Ascending aorta (tissue), 2 donors: ENCODE measurements at places on chromosomes 16 and 17.

GRCh38 chr16:86922311-86922710 is 344.0 kb downstream of the FOXL1 start:
- no peaks in the 10 kb centered on the region for H3K27me3 ChIP-seq
- no peak overlapping the region for H3K4me3 ChIP-seq
- H3K27ac ChIP-seq = no peak overlapping the region
- DNase-seq = no peak
- no peaks in the 10 kb centered on the region for H3K4me1 ChIP-seq

GRCh38 chr16:86465434-86465833 is 44.9 kb upstream of the FOXF1 start:
- no peak for DNase-seq
- H3K4me1 ChIP-seq = no peaks in the 10 kb centered on the region
- no peaks in the 10 kb centered on the region for H3K27me3 ChIP-seq
- no peak overlapping the region for H3K4me3 ChIP-seq
- H3K27ac ChIP-seq = no peak overlapping the region

- no peaks in the 10 kb centered on the region for H3K27me3 ChIP-seq
- no peaks in the 10 kb centered on the region for H3K4me1 ChIP-seq
- no peak for DNase-seq
- no peak overlapping the region for H3K4me3 ChIP-seq
- no peak overlapping the region for H3K27ac ChIP-seq
- H3K36me3 ChIP-seq = peaks cover 60% of the 10 kb centered on the region
Measured at GRCh38 chr16:29990883-29991570, 4.4 kb downstream of the HIRIP3 start.

DNA sequence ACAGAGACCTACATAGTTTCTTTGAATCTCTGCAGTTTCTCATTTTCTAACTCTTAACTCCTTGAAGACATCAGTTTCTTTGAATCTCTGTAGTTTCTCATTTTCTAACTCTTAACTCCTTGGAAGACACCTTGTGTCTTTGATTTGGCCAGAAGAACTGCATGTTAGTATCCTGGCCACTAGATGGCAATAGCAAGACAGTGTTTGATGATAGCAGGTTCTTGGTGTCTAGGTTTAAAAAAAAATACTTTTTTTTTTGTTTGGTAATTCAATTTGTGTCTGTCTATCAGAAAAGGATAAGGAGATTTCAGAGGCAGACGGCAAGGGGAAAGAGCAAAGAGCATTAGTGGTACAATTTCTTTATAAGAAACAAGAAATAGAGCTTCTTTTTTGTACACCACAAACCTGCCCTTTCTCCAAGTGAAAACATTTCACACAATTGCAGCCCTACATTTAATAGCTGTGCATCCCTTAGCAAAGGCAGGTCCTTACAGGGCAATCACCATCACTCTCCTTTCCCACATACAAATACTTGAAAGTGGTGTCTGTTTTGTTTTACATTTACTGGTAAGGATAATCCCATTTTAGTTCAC is 1324.9 kb upstream of the CDH8 start:
- H3K27ac ChIP-seq = no peak overlapping the region
- H3K4me1 ChIP-seq = no peaks in the 10 kb centered on the region
- no peak for DNase-seq

GRCh38 chr17:77957235-77957856 is 1.2 kb upstream of the TNRC6C start:
- H3K4me3 ChIP-seq = peak overlapping the region; percentile 81
- H3K27me3 ChIP-seq = no peaks in the 10 kb centered on the region
- peaks cover 17% of the 10 kb centered on the region for H3K4me1 ChIP-seq
- peak overlapping the region; percentile 71 for H3K27ac ChIP-seq
- no peak for DNase-seq

- no peak overlapping the region for H3K27ac ChIP-seq
- H3K36me3 ChIP-seq = no peaks in the 10 kb centered on the region
- no peak overlapping the region for H3K4me3 ChIP-seq
- no peak for DNase-seq
- peaks cover 3% of the 10 kb centered on the region for H3K4me1 ChIP-seq
- no peaks in the 10 kb centered on the region for H3K27me3 ChIP-seq
Measured at GRCh38 chr16:13866073-13866472, 53.9 kb upstream of the ERCC4 start.

GRCh38 chr16:67963662-67964321 is 4.6 kb downstream of the SLC12A4 start:
- no peaks in the 10 kb centered on the region for H3K27me3 ChIP-seq
- DNase-seq = no peak
- peaks cover 47% of the 10 kb centered on the region for H3K36me3 ChIP-seq
- H3K4me1 ChIP-seq = peaks cover 57% of the 10 kb centered on the region
- H3K4me3 ChIP-seq = peak overlapping the region; percentile 31

GRCh38 chr16:54878301-54878700 is 52.4 kb upstream of the IRX5 start:
- no peaks in the 10 kb centered on the region for H3K4me1 ChIP-seq
- no peak for DNase-seq
- no peaks in the 10 kb centered on the region for H3K36me3 ChIP-seq
- H3K27ac ChIP-seq = no peak overlapping the region

DNA sequence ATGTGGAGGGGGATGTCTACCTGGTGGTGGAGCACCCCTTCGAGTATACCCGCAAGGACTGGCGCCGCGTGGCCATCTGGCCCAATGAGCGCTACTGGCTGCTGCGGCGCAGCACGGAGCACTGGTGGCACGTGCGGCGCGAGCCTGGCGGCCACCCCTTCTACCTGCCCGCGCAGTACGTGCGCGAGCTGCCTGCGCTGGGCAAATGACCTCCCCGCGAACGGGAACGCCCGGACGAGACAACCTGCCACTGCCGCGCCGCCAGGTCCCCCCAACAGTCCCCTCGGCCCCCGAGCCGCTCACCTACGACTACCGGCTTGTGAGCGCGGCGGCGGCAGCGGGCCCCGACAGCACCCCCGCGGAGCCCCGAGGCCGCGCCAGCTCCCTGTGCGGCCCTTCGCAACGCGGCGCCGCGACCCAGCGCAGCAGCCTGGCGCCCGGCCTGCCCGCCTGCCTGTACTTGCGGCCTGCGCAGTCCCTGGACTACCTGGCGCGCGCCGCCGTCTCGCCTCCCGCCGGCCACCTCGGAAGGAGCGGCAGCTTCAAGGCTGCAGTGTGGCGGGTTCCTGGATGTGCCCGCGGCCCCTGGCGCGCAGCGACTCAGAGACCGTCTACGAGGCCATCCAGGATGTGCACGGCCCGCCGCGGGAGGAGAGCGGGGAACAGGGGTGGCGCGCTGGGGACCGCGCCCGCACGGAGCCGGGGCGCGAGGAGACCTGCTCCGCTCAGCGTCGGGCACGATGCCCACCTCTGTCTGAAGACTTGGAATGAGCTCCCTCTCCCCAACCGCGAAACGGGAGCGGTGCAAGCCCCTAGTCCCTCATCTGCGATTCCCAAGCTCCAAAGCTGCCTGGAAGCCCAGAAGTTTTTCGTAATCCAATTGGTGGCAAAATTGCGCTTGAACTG is 48.7 kb upstream of the AMZ2 start:
- no peak for DNase-seq
- peak overlapping the region; percentile 62 for H3K4me3 ChIP-seq
- no peaks in the 10 kb centered on the region for H3K36me3 ChIP-seq
- H3K27me3 ChIP-seq = peaks cover 37% of the 10 kb centered on the region

GRCh38 chr16:82337355-82337754 is 167.3 kb upstream of the MPHOSPH6 start:
- no peak overlapping the region for H3K4me3 ChIP-seq
- no peak overlapping the region for H3K27ac ChIP-seq
- DNase-seq = no peak
- H3K4me1 ChIP-seq = no peaks in the 10 kb centered on the region
- H3K36me3 ChIP-seq = no peaks in the 10 kb centered on the region
- no peaks in the 10 kb centered on the region for H3K27me3 ChIP-seq

GRCh38 chr17:79669861-79670260 is 59.0 kb upstream of the RBFOX3 start:
- no peak for DNase-seq
- no peak overlapping the region for H3K4me3 ChIP-seq

- no peaks in the 10 kb centered on the region for H3K36me3 ChIP-seq
- DNase-seq = peak; percentile 96
- H3K4me1 ChIP-seq = peaks cover 60% of the 10 kb centered on the region
- peak overlapping the region; percentile 100 for H3K27ac ChIP-seq
- H3K27me3 ChIP-seq = no peaks in the 10 kb centered on the region
Measured at GRCh38 chr17:9240659-9241370, 219.5 kb downstream of the NTN1 start.

DNA sequence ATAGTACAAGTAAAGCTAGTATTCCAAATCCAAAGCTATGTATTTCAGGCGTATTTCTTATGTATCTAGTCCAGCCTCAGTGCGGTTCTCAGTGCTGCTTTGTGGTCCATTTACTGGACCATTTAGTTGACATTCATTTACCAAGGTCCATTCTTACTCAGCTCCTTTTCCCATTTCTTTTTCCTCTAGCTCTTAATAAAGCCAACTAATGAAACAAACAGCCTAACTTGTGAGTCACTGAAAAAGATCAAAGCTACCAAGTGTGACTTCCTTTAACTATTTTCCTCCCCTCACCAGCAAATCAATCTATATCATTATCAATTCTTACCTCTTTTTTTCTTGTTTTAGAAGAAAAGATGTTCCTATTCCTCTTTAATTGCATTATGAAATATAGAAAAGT is 64.0 kb downstream of the CYB561 start:
- peak overlapping the region; percentile 0 for H3K27ac ChIP-seq
- DNase-seq = no peak
- H3K4me3 ChIP-seq = no peak overlapping the region
- no peaks in the 10 kb centered on the region for H3K4me1 ChIP-seq

DNA sequence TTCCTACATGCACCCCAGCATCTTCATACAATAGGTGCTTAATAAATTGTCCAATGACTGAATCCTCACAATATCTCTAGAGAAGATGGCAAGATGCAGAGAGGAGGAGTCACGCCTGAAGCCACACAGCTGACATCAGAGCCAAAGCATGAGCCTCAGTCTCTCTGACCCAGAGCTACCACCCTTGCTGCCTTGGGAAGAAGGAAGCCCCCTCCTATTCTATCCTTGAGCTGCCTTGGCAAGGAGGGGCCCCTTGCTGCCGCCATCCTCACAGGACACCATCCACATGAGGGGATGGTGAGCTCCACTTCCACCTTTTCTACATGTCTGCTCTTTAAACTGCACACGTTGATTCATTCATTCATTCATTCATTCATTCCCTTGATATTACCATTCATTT is 37.0 kb upstream of the C16orf78 start:
- H3K36me3 ChIP-seq = no peaks in the 10 kb centered on the region
- no peaks in the 10 kb centered on the region for H3K4me1 ChIP-seq
- no peak overlapping the region for H3K4me3 ChIP-seq
- no peak overlapping the region for H3K27ac ChIP-seq

GRCh38 chr17:4583782-4584100 is 588 bp upstream of the SMTNL2 start:
- no peak overlapping the region for H3K27ac ChIP-seq
- H3K27me3 ChIP-seq = peaks cover 18% of the 10 kb centered on the region
- H3K4me3 ChIP-seq = peak overlapping the region; percentile 66
- peaks cover 9% of the 10 kb centered on the region for H3K4me1 ChIP-seq
- H3K36me3 ChIP-seq = no peaks in the 10 kb centered on the region

DNA sequence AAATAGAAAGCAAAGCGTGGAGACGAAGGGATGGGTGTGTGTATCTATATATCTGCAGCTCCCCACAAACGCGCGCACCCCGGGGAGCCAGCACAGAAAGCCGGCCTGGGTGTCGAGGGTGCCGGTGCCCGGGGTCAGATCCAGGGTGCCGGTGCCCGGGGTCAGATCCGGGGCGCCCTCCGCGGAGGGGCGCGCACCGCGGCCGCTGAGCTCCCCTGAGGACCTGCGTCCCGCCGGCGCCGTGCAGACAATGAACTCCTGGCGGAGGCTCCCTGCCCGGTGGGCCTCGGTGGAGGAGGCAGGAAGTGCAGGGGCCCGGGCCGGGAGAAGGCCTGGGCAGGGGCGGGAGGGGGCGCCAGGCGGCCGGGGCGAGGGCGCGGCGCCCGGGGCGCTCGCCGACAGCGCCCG is 1.1 kb downstream of the ZNF423 start:
- H3K27me3 ChIP-seq = no peaks in the 10 kb centered on the region
- no peak for DNase-seq
- peaks cover 14% of the 10 kb centered on the region for H3K4me1 ChIP-seq
- H3K4me3 ChIP-seq = peak overlapping the region; percentile 81
- peak overlapping the region; percentile 92 for H3K27ac ChIP-seq
- no peaks in the 10 kb centered on the region for H3K36me3 ChIP-seq

- DNase-seq = no peak
- no peaks in the 10 kb centered on the region for H3K36me3 ChIP-seq
- no peak overlapping the region for H3K27ac ChIP-seq
- no peaks in the 10 kb centered on the region for H3K4me1 ChIP-seq
Measured at GRCh38 chr16:12900156-12900555, 1.2 kb upstream of the SHISA9 start.

DNA sequence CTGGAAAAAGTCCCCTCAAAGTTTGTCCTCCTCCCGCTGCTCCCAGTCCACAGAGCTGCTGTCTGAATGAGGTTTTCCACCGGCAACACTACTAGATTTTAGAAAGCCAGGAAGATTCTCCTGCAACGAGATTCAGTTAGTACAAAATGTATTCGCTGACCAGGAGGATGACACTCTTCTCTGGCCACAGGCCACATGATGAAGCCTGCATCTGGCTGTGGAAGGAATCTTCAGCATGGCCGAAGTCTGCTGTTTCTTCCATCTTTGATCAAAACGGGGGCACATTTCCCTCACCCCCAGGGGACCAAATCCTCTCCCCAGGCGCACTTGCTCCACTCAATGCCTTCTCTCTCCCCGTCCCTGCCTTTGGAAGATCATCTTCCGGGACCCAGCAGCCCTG is 215.8 kb upstream of the NLRP1 start:
- no peaks in the 10 kb centered on the region for H3K36me3 ChIP-seq
- DNase-seq = no peak
- H3K4me1 ChIP-seq = no peaks in the 10 kb centered on the region
- H3K27me3 ChIP-seq = no peaks in the 10 kb centered on the region
- H3K4me3 ChIP-seq = no peak overlapping the region
- no peak overlapping the region for H3K27ac ChIP-seq

DNA sequence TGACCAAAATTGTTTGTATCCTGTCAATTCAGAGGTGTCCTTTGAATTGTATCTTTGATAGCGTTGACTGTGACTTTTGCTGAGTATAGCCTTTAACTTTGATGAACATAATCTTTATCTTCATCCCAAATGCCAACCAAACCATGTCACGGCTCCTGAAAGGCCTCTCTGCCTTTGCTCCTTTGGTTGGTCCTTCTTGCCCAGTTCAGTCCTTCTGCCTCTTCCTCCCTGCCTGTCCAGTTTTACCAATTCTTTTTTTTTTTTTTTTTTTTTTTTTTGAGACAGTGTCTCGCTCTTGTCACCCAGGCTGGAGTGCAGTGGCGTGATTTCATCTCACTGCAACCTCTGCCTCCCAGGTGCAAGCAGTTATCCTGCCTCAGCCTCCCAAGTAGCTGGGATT is 12.9 kb upstream of the VPS4A start:
- no peak overlapping the region for H3K4me3 ChIP-seq
- H3K27ac ChIP-seq = no peak overlapping the region
- DNase-seq = no peak
- peaks cover 19% of the 10 kb centered on the region for H3K36me3 ChIP-seq
- H3K27me3 ChIP-seq = no peaks in the 10 kb centered on the region

- H3K4me3 ChIP-seq = no peak overlapping the region
- peaks cover 3% of the 10 kb centered on the region for H3K36me3 ChIP-seq
- no peak overlapping the region for H3K27ac ChIP-seq
- no peaks in the 10 kb centered on the region for H3K4me1 ChIP-seq
Measured at GRCh38 chr16:78437352-78437968, 338.0 kb downstream of the WWOX start.

- no peaks in the 10 kb centered on the region for H3K36me3 ChIP-seq
- no peaks in the 10 kb centered on the region for H3K4me1 ChIP-seq
- no peaks in the 10 kb centered on the region for H3K27me3 ChIP-seq
- H3K27ac ChIP-seq = no peak overlapping the region
Measured at GRCh38 chr17:62986549-62986948, 20.5 kb downstream of the TANC2 start.

- H3K27me3 ChIP-seq = no peaks in the 10 kb centered on the region
- H3K4me3 ChIP-seq = peak overlapping the region; percentile 92
- H3K36me3 ChIP-seq = no peaks in the 10 kb centered on the region
- DNase-seq = no peak
- peaks cover 18% of the 10 kb centered on the region for H3K4me1 ChIP-seq
Measured at GRCh38 chr17:82752371-82753200, 721 bp downstream of the TBCD start.
